ENCODE measurements at places on chromosomes 7 and 10.

DNA sequence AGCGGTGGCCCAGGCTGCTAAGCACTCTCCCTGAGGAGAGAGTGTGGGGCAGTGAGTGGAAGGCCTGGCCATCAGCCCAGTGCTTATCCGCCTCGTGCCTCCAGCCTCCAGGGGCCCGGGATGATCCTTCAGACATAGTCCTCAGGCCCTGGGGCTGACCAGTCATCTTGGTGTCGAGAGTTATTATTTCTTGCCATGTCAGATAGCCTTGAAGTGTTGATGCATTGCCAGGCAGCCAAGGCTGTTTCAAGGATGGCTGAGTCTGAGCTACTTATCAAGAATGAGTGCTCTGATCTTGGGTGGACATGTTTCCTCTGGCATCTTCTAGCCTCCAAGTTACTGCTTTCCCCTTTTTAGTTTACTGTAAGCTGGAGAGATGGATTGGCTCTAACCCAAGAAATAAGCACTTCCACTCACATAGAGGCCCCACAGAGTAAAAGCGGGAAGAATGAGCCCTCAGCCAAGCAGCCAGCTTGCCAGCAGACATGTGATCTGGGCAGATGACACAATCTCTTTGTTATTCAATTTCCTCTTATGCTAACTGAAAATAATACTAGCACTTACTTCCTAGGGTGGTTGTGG is 136.5 kb upstream of the NAMPT start:
- peak; percentile 76 for DNase-seq

DNA sequence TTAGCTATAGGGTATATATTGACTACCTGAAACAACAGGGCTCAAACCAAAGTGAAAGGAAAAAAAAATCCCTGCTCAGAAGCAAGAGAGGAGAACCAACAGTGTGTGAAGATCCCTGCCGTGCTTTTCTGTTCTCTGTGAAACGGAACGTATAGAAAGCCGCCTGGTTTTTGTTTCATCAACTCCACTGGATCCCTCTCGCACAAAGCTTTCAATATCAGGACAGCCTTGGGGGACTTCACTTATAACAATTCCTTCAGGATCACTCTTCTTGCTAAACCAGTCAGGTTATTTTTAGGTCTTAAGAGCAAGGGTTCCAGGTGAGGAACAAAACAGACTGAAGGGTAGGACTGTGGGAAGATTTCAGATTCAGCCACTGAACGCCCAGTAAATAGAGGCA is 151.1 kb upstream of the CACNA2D1 start:
- no peak for DNase-seq

GRCh38 chr10:49158915-49159314 is 25.1 kb upstream of the FAM170B start:
- DNase-seq = no peak

DNA sequence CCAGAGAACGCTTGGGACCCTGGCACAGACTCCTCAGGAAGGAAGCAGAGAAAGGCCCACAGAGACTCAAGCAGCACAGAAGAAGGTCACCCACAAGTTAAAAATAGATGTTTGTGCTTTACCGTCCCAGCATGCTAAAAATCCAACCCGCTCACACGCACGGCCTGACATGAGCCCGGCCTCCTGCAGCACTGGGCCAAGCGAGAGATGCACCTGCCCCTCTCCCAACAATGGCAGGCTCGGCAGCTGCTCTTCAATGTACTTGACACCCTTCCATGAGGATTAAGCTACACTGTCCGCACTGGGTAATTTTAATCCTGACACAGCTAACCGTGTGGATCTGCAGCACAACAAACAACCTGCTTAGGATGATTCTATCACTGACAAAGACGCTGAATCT is 9.3 kb downstream of the DIP2C start:
- no peak for DNase-seq

DNA sequence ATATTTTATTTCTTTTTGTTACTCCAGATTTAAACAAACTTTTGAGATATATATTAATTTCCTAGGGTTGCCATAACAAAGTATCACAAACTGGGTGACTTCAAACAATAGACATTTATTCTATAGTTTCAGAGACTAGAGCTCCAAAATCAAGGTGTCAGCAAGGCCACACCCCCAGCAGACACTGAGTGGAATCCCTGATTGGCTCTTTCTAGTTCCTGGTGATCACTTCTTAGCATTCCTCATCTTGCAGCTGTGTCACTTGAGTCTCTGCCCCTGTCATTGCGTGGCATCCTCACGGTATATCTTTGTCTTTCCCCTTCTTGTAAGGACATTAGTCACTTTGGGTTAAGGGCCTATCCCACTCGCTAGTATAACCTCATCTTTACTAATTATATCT is 7.6 kb upstream of the SLC26A3 start:
- DNase-seq = no peak

GRCh38 chr10:5970527-5970926 is 6.8 kb downstream of the IL15RA start:
- no peak for DNase-seq

DNA sequence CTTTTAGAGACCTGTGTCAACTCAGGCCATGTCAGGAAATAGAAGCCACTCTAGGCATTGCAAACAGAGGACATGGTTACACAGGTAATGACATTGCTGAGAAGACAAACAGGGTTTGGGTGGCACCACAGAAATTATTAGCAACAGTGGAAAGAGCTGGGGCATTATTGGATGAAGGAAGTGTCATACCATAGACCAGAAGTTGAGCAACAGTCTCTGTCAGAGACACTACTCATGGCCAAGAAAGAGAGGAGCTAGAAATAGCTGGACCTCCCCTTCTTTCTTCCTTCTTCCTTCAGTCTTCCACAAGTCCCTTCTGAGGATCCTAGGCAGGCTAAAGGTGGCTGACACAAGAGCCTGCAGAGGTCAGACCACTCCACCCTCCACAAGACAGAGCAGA is 4.2 kb upstream of the LIPA start:
- no peak for DNase-seq

GRCh38 chr10:96259150-96259549 is 12.2 kb downstream of the BLNK start:
- DNase-seq = no peak

- no peak for DNase-seq
These were observed 2.7 kb downstream of the PUS7 start for GRCh38 chr7:105519353-105519752.

- DNase-seq = no peak
These were observed 171.0 kb downstream of the PPP1R17 start for GRCh38 chr7:31858055-31858454.

- no peak for DNase-seq
These were observed 6.8 kb upstream of the OPALIN start for GRCh38 chr10:96365571-96365970.

GRCh38 chr7:16114633-16115032 is 306.7 kb downstream of the CRPPA start:
- no peak for DNase-seq

GRCh38 chr10:31645786-31646185 is 282.8 kb downstream of the ARHGAP12 start:
- no peak for DNase-seq

DNA sequence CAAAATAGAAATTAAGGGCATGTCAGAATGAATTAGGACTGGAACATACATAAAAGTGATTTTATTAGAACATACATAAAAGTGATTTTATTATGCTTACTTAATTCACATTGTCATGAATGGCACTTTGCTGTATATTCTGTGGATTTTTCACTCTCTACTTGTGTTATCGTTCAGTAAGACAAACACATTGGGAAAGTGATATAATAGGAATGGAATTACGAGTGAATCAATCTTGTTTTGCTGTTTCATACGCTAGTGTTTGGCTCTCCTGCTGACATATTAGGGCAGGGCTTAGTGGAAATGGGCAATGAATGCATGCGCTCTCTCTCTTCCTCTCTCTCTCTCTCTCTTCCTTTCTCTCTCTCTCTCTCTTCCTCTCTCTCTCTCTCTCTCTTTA is 561.1 kb downstream of the ACTR3B start:
- DNase-seq = no peak

GRCh38 chr10:74058071-74058470 is 60.2 kb downstream of the VCL start:
- DNase-seq = no peak

DNA sequence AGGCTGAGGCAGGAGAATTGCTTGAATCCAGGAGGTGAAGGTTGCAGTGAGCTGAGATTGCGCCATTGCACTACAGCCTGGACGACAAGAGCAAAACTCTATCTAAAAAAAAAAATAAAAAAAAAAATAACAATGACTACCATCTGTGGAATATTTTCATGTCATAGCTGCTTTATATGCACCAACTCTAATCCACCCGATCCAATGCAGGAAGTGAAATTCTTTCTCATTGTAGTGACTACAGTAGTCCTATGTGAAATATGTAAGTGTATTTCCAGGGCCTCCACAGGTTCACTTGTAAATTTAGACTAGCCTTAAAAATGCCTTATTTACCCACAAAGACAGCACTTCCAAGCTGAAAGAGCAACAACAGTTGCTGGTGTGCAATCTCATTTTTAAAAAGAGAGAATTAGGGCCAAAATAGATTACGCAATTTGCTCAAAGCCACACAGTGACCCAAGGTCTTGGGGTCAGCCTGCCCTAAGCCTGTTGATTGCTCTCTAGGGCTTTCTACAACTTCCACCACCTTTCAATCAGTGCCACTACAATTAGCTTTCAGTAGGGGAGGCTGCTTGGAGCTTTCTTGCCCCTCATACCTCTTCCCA is 25.8 kb upstream of the EGFR start:
- DNase-seq = no peak

DNA sequence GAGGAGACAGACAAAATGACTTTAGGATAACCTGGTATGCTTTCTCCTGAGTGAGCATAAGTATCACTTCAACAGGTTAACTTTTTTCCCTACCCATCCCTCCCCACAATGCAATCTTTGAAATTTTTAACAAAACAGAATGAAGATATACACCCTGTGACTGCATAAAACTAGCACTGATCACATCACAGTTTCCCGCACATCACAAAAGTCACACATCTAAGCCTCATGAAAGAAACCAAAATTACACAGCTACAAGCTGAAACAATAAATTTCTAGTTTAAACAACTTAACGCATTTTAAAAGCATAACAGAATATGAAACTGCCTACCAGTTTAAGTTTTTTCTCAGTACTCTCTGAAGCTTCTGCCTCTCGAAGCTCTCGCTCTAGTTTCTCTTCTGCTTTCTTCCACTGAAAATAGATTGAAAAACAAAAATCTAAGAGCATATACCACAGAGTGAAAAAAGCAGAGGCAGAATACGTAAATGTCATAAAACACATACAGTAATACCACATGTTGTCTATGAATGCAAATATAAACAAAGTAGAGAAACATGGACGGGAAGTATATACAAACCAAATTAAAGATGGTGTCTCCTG is 18.1 kb downstream of the NOC3L start:
- DNase-seq = no peak

DNA sequence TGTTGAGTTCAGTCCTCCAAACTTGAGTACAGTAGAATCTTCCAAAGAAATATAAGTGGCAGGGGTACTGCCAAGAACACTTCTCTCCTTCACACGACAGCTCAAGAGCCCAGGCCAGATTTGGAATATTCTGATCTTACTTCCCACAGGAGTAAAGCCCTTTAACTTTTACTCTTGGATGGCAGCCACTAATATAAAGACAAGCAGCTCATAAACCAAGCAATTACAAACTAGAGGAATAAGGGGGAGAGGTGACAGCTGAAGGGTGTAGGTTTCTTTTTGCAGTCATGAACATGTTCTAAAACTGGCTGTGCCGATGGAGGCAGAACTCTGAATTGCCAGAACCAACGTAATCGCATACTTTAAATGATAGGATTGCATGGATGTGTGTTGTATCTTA is 74.8 kb downstream of the SVIL start:
- DNase-seq = no peak

DNA sequence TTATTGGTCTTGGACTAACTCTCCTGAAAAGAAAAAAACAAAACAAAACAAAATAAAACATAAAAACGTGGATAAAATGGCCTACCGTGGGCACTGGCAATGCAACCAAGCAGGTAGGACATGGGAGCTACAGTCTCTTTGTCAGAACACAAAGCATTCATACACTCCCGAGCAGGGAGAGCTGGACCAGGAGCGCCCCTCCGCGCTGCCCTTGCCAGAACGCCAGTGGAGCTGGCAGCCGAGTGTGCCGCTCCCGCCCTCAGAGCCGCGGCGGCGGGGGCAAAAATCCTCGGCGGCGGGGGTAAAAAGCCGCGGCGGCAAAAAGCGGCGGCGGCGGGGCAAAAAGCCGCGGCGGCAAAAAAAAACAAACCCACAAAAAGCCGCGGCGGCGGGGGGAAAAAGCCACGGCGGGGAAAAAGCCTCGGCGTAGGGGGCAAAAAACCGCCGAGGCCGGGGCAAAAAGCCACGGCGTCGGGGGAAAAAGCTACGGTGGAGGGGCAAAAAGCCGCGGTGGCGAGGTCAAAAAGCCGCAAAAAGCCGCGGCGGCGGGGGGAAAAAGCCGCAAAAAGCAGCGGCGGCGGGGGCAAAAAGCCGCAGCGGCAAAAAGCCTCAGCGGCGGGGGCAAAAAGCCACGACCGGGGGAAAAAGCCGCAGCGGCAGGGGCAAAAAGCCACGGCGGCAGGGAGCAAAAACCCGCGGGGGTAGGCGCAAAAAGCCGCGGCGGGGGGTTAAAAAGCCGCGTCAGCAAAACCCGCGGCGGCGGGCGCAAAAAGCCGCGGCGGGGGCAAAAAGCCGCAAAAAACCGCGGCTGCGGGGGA is 418.1 kb downstream of the ZNF716 start:
- DNase-seq = peak; percentile 34

DNA sequence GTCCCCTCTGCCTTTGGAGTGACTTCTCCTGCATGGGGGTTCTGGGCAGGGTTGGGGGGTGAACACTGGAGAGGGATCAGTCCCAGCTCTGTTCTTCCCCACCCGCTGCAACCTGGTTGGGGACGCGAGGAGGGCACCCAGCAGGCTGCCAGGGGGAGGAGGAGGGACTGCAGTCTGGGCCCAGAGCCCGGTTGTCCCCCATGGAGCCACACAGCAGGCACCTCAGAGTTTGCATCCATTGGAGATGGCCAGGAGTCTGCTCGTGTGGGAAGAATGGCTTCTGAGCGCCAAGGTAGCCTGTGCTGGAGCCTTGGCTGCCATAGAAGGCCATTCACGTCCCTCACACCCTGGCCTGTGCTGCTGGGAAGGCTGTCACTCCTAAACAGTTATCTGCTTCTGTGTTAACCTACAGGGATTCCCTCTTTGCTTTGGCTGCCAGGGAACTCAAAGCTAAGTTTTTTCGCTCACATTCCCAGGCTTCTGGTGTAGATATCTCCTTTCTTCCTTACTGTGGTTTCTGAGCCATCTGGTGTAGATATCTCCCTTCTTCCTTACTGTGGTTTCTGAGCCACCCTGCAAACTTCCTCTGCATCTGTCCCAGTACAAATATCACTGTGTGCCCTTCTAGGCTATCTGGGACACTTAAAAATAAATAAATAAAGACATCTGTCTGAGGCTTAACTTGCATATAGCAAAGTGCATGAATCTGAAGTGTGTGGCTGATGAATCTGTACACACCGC is 133.7 kb downstream of the LHPP start:
- no peak for DNase-seq
